ENCODE measurements at places on chromosomes 16 and 17.

DNA sequence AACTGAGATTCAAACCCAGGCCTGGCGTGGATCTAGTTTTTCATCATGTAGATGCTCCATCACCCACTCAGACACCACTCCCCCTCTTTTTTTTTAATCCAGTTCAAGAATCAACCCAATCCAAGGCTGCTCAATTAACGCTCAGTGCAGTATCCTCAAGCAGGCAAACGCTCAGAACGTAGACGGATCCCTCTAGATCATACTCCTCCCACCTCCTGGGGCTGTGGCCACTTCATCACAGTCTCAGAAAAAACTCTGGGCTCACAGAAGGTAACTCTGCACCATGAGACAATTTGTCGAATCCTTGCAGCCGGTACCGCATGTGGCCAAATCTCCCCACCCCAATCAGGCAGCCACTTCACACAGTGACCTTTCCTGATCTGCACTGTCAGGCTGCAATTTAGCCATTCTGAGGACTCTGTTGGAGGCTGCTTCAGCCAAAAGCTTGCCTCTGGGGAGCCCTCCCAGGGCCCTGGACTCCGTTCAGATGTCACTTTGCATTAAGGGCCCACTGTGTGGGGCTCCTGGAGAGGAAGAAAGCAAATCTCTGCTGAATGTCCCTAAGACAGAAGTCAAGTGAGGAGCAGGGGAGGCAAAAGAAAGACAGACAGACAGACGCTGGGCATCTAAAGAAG lies 183.5 kb downstream of the XYLT1 start:
- DNase-seq, result no peak

- DNase-seq, result no peak
Measured at GRCh38 chr17:78450696-78451345, 72.4 kb downstream of the PGS1 start.

- no peak for DNase-seq
Measured at GRCh38 chr16:50288026-50288425, 21.7 kb downstream of the ADCY7 start.

DNA sequence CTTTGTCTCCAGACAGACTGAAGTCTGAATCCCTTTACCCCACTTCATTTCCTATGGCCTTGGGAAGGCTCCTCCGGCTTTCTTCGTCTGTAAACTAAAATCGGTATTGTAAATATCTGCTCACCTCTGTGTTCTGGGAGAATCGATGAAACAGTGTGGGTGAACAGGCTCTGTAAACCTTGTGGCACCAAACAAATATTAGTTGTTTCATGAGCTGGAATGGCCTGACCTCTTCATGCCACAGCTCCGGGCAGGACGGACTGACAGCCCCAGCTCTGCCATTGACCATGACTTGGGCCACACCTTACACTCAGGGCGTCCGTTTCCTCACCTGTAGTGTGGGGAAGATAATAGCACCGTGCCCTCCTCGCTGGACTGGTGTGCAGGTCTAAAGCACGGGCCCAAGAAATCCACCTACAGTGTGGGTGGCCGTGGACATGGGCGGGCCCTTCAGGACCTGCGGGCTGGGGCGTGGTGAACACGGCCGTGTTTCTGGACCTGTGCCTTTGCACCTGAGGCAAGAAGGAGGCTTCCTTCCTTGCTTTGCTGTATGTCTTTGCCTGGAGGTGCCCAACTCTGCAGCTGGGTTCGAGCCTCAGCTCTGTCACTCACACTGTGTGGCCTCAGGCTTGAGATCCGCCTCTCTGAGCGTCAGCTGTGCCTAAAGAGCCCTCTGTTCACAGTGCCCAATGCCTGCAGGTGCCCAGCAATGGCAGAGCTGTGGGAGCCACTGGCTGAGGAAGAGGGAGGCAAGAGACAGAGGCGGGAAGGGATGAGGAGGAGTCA lies 6.1 kb upstream of the OSGIN1 start:
- no peak for DNase-seq

GRCh38 chr16:58094026-58094425 lies 35.2 kb downstream of the CFAP20 start:
- no peak for DNase-seq

DNA sequence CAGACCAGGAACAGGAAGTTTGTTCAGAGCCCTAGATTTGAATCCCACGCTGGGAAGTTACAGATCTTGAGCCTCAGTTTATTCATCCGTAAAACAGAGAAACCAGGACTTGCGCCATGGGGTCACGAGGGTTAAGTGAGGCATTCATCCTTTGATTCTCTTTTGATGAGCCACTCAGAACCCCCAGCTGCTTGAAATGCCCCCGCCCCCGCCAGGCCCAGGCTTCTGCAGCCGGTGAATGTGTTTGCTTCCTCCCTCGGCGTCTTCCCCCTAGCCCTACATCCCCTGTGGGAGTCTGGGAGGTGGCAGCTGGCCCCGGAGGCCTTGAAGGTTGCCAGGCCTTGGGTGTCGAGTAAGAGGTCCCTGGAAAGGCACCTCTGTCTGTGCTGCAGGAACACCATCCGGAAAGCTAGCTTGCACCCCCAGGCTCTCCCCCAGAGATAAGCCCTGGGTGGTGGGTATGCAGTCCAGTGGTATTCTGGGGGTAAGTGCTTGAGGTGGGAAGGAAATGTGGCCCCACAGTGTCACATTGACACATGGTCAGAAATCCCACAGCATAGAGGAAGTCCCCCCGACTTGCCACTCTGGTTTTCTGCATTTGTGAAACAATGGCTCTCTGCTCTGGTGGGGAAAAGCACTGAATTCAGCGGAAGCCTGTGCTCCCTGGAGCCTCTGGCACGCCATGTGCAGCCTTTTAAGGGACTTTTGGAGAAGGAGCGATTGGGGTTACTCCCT lies 14.9 kb downstream of the IRF8 start:
- no peak for DNase-seq
